HFFc6 (cell line): ENCODE measurements at places on chromosomes 12 and 14.
A peak's percentile ranks its signal among the peaks of the same experiment; 100 is the strongest.

DNA sequence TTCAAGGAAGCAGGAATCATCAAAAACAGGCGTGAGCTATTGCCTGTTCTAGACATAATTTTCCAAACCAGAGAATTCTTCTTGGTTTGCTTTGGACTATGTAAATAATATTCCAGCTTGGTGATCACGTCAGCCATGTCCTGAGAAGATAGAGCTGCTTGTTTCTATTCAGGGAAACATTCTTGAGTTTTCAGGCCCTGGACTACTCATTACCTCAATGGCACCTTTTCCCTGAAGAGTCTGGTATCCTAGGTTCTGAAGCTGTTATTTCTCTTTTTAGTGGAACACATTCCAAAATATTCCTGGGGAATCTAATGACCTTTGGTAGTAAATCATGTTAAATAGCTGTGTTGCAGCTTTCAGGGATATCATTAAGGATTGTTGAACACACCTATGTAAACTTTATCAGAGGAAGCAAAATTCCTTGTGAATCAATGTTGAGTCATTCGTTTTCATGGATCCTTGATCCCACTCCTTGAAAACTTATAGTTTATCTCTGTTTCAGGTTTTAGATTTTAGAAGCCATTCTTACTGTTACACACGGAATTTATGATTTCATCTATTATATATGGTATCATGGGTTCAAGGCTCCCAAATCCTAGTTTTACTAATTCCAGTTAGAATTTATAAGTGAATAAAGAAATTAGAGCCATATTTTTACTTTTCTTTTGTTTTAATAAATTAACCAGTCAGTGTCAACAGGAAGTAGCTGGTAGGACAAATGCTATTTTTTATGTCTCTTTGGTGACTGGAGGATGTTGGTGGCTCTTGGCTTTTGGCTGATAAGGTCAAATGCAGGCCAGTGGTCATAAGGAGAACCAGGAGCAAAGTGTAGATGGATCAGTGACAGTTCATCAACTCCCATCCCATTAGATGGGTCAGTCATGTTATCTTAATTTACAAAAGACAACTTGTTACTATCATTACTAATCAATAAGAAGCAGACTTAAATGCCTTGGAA lies 380.1 kb downstream of the ZFP36L1 start:
- DNase-seq = no peak
- H3K27ac ChIP-seq = no peak overlapping the region
- no peaks in the 10 kb centered on the region; the same call in 1 of the 2 replicates for H3K27me3 ChIP-seq
- H3K4me1 ChIP-seq = peaks cover 37% of the 10 kb centered on the region
- no peaks in the 10 kb centered on the region for H3K36me3 ChIP-seq

DNA sequence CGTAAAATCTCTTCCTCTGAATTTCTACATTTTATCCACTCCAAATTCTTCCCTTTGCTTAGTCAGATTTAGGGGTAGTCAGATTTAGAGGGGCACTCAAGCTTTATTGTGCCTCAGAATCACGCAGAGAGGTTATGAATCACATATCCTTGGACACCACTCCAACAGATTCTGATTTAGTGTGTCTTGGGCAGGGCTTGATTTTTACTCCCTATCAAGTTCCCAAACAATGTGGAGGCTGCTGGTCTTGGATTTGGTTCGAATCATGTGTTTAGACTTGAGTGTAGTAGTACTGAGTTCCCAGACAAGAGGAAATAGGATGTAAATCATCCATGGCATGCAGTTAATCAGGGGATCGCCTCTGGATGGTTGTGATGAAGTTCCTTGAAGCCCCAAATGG lies 298.1 kb upstream of the CLEC14A start:
- DNase-seq = no peak
- H3K4me3 ChIP-seq = peak overlapping the region; percentile 73
- H3K36me3 ChIP-seq = peaks cover 11% of the 10 kb centered on the region
- peak overlapping the region; percentile 88 for H3K27ac ChIP-seq

DNA sequence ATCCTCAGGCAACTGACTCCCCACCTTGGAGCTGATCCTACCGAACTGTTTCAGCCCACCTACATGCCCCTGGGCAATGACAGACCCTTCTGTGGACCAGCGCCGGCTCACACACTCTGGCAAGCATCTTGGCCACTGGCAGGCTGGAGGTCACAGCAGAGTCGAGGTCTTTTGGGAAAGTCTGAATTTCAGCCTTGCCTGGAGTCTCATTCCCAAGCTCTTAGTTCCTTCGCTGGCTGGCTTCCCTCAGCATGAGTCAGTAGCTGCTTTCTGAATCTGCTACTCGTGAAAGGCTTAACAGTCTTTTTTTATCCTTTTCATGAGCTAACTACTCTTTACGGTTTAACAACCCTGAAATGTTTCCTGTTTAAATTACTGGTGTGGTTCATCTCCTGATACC lies 44.5 kb downstream of the ASCL4 start:
- H3K36me3 ChIP-seq = no peaks in the 10 kb centered on the region
- no peak overlapping the region for H3K27ac ChIP-seq
- no peaks in the 10 kb centered on the region; the same call in 1 of the 2 replicates for H3K4me1 ChIP-seq
- DNase-seq = peak; percentile 58

DNA sequence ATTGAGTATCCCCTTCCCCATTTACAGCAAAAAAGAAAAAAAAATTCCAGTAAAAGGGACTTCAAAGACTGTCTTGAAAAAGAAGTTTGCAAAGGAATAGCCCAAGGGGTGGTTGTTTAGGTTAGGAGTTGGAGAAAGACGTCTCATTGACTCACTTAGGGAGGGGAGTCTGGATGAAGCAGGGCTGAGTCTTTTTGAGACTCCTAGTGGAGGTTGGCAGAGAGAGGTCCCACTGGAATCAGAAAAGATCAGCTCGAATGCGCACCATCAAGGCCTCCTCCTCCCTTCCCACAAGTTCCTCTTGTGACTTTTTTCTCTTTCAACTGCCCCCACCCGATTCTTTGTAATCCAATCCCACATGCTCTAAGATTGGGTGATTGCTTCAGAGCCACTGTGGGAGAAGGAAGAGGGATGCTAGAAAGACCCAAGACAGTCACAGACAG lies 1.9 kb downstream of the ARHGEF40 start:
- peak; percentile 75 for DNase-seq
- peak overlapping the region; percentile 95 for H3K4me3 ChIP-seq
- peaks cover 6% of the 10 kb centered on the region for H3K27me3 ChIP-seq
- peaks cover 14% of the 10 kb centered on the region for H3K36me3 ChIP-seq

GRCh38 chr12:40002178-40003169 lies 103.4 kb downstream of the SLC2A13 start:
- no peak for DNase-seq
- peaks cover 25% of the 10 kb centered on the region for H3K36me3 ChIP-seq
- H3K4me3 ChIP-seq = no peak overlapping the region
- H3K4me1 ChIP-seq = no peaks in the 10 kb centered on the region
- no peaks in the 10 kb centered on the region for H3K27me3 ChIP-seq

GRCh38 chr12:65505386-65506121 lies 227.1 kb downstream of the MSRB3 start:
- no peak for DNase-seq
- H3K27me3 ChIP-seq = no peaks in the 10 kb centered on the region
- no peak overlapping the region for H3K4me3 ChIP-seq
- no peaks in the 10 kb centered on the region for H3K36me3 ChIP-seq
- no peak overlapping the region for H3K27ac ChIP-seq

GRCh38 chr14:70670992-70671651 lies 29.4 kb downstream of the TTC9 start:
- H3K36me3 ChIP-seq = no peaks in the 10 kb centered on the region
- DNase-seq = no peak
- no peak overlapping the region for H3K27ac ChIP-seq
- peaks cover 18% of the 10 kb centered on the region for H3K27me3 ChIP-seq

- DNase-seq = no peak
- 0 out of 2 replicates have a peak, but pooled peaks cover 3% of the 10 kb centered on the region for H3K36me3 ChIP-seq
- H3K4me3 ChIP-seq = no peak overlapping the region
- no peaks in the 10 kb centered on the region; the same call in 1 of the 2 replicates for H3K27me3 ChIP-seq
Measured at GRCh38 chr12:128603573-128604115, 220.1 kb downstream of the SLC15A4 start.

DNA sequence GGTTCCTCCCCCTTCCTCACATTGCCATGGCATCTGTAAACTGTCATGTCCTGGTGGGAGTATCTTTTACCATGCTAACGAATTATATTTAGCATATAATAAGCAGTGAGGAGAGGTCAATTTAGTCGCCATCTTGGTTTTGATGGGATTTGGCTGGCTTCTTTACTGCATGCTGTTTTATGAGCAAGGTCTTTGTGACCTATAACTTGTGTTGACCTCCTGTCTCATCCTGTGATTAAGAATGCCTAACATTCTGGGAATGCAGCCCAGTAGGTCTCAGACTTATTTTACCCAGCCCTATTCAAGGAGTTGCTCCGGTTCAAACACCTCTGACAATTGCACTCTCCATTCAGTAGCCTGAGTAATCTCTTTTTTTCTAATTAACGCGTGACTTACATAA lies 2.1 kb upstream of the EIF4B start:
- peak overlapping the region; percentile 30 for H3K27ac ChIP-seq
- H3K27me3 ChIP-seq = peaks cover 2% of the 10 kb centered on the region
- H3K4me1 ChIP-seq = peaks cover 33% of the 10 kb centered on the region
- H3K4me3 ChIP-seq = peak overlapping the region; percentile 95
- DNase-seq = no peak

DNA sequence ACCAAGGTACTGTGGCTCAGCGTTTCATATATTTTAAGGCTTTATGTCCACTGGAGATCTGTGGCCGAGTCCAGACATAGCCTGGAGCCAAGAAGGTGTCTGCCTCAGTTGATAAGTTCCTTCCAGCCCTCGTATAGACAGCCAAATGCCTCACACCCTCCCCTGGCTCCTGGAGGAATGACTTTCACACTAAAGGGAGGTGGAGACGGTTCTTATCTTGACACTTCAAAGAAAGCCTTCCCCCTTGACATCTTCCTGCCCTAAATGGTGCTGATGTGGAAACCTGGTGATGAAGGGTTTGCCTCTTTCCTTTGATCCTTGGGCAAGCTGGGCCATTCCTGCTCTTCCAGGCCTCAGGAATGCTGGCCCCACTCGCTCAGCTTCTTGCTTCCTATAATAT lies 474.8 kb upstream of the TBX3 start:
- peaks cover 6% of the 10 kb centered on the region; the same call in 1 of the 2 replicates for H3K36me3 ChIP-seq
- H3K4me3 ChIP-seq = no peak overlapping the region
- H3K4me1 ChIP-seq = peaks cover 34% of the 10 kb centered on the region

- H3K27ac ChIP-seq = no peak overlapping the region
- peaks cover 14% of the 10 kb centered on the region for H3K4me1 ChIP-seq
- H3K4me3 ChIP-seq = no peak overlapping the region
- no peak for DNase-seq
Measured at GRCh38 chr12:18951218-18951617, 178.3 kb upstream of the PLEKHA5 start.

DNA sequence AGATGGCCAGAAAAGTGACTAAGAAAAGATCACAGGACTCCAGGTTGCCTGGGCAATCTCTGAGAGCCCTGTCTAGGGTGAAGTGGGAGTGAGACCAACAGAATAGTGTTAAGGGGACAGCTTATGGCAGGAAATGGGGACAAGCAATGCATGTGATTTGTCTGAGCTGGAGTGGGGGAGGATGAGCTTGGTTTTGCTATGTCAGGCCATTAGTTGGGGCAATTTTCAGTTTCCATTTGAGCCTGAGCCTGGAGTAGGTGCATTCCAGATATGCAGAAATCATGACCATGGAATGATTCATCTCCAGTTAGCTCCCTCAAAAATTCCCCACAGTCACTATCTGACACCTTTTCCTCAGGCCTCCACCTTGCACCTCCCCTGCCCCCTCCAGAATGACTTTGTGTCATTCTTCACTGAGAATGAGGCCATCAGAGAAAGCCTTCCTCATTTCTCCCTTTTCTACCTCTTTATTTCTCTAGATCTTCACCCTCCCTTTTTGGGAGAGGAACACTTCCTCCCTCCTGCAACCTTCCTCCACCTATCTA lies 150.9 kb upstream of the PLEKHG7 start:
- no peaks in the 10 kb centered on the region for H3K36me3 ChIP-seq
- DNase-seq = peak; percentile 53
- no peak overlapping the region for H3K4me3 ChIP-seq

DNA sequence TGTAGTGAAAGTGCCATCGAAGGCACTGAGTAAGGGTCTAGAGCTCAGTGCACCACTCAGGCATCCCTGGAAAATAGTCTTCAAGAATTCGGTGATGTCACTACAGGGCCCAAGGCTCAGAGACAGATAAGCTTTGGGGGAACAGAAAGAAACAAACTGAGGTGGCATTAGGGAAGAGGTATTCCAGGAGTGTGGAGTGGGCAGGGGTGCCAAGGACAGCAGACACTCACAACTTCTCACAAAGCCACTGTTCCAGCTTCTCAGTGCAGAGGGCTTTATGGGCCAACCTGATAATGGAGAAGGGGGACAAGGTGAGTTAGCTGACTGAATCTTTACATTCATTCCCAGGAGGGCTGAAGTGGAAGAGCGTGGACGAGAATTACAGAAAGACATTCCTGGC lies 2.1 kb downstream of the LALBA start:
- no peak overlapping the region for H3K4me3 ChIP-seq
- H3K27ac ChIP-seq = no peak overlapping the region
- no peaks in the 10 kb centered on the region for H3K4me1 ChIP-seq
- peaks cover 20% of the 10 kb centered on the region for H3K27me3 ChIP-seq
- no peak for DNase-seq
